NCI-H1105 (cell line): ENCODE measurements at places on chromosomes 2 and 18.

- DNase-seq, result no peak
These were observed 152.6 kb downstream of the GULP1 start for GRCh38 chr2:188444106-188444835.

- no peak for DNase-seq
These were observed 133.2 kb downstream of the GBX2 start for GRCh38 chr2:236034974-236035373.

GRCh38 chr2:113890253-113891235, 655 bp downstream of the ACTR3 start:
- DNase-seq, result peak; percentile 2

GRCh38 chr2:234254783-234255521, 204.4 kb downstream of the SPP2 start:
- DNase-seq, result no peak

- DNase-seq, result no peak
These were observed 353.8 kb downstream of the RND3 start for GRCh38 chr2:150133623-150134022.

GRCh38 chr2:135590619-135591260, 59.5 kb downstream of the R3HDM1 start:
- DNase-seq, result no peak

- no peak for DNase-seq
These were observed 1.6 kb upstream of the IGFBP5 start for GRCh38 chr2:216696751-216697560.

GRCh38 chr2:108825736-108826135, 39.2 kb downstream of the CCDC138 start:
- no peak for DNase-seq

GRCh38 chr2:47181176-47181575, 26.1 kb upstream of the STPG4 start:
- DNase-seq, result no peak

DNA sequence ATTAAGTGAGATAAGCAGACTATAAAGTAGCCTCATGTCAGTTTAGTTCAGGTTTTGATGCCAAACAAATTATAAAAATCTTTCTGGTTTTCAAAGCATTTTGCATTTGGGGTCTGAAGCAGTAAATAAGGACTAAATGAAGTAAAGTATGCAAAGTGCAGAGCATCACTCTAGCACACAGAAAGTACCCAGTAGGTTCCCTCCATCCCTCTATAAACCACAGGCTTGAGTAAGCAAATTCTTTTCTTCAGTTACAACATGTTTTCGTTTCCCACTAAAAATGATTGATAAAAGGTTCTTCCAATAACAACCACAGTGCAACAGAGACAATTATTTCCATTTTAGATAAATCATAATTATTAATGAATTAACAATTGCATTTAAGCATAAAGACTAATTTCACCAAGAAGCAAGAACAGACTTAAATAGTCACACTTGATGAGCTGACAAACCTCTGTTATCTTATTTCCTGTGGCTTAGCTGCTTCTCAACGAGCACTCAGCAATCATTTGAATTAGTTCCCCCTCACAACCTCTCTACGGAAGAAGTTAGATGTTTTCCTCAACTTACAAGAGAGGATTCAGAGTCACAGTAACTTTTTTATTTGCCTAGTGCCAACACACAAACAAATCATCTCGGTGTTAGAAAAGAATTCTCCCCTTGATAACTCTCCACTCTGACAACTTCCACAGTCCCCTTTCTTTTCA, 249.8 kb downstream of the NBAS start:
- DNase-seq, result no peak

- no peak for DNase-seq
These were observed 562 bp downstream of the CENPA start for GRCh38 chr2:26786207-26787028.
